ENCODE measurements at places on chromosomes 3 and 15.
A peak's percentile ranks its signal among the peaks of the same experiment; 100 is the strongest.

- no peak for DNase-seq
Observed at GRCh38 chr15:80669663-80670273, 25.3 kb upstream of the ABHD17C start.

- no peak for DNase-seq
Observed at GRCh38 chr3:108569336-108569735, 19.9 kb downstream of the CIP2A start.

DNA sequence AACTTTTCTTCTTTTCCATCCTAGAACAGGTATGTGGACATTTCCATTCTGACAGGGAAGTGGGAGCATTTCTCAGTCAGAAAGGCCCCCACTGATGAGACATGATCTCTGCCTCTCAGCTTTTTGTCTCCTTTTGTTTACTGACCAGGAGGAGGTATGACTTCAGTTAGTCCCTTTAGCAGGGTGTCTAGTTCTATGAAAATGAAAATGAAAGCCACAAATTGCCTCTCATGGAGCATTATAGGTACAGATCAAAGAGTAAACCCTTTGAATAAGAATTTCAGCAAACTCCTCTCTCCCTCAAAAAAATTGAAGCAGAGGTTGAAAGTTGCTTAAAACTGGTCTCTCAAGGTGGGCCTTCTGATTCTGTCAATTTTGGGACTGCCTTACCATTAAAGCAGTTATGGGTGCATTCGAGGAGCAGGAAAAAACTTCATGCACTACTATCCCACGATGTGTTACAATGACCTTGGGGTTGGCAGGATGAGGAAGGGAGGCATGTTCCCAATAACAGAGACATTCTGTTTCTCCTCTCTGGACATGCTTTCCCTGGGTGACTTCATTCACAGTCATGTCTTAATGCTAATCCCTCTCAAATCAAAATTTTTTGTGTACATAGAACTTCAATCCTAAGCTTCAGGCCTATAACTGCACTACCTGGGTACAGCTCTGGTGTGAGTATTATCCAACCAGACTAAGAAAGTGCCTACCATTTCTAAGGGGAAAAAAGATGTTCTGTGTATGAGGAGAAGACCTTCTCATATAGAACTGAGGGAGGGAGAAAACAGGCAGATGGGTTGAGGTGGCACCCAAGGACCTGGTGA lies 50.6 kb upstream of the TBC1D23 start:
- no peak for DNase-seq

- DNase-seq: no peak
Observed at GRCh38 chr3:64319391-64319790, 94.1 kb upstream of the PRICKLE2 start.

DNA sequence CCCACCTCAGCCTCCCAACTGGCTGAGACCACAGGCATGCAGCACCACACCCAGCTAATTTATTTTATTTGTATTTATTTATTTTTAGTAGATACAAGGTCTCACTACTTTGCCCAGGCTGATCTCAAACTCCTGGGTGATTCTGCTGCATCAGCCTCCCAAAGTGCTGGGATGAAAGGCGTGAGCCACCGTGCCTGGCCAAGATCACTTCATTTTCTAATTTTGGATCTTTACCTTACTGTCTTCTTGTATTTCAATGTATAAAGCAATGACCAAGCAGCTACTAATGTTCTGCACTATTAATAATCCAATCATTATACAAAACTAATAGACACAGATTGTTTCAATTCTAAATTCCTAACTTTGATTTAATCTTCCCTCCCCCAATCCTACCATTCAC lies 56.2 kb downstream of the LRRFIP2 start:
- DNase-seq: no peak

- DNase-seq: no peak
Observed at GRCh38 chr3:187197335-187197649, at the start of gene RTP1. RTP1 (plus strand) TSS chr3:187197486; CDS start chr3:187197516, 30 bp downstream.

DNA sequence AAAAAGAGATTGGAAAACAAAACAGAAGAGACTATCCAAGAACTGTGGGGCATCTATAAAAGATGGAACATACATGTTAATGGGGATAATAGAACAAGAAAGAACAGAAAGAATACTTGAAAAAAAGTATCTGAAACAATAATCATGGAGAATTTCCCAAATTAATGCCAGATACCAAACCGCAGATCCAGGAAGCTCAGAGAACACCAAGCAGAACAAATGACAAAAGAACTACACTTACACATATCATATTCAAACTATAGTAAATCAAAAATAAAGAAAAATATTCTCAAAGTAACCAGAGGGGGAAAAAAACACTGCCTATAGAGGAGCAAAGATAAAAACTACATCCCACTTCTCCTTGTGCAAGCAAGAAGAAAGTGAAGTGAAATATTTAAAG lies 40.0 kb downstream of the CLASP2 start:
- no peak for DNase-seq

- no peak for DNase-seq
Observed at GRCh38 chr3:181726351-181727330, 14.9 kb downstream of the SOX2 start.

- no peak for DNase-seq
Observed at GRCh38 chr3:118805007-118805406, 229.6 kb downstream of the IGSF11 start.

- DNase-seq: no peak
Observed at GRCh38 chr15:43808960-43809678, 8.7 kb downstream of the HYPK start.

DNA sequence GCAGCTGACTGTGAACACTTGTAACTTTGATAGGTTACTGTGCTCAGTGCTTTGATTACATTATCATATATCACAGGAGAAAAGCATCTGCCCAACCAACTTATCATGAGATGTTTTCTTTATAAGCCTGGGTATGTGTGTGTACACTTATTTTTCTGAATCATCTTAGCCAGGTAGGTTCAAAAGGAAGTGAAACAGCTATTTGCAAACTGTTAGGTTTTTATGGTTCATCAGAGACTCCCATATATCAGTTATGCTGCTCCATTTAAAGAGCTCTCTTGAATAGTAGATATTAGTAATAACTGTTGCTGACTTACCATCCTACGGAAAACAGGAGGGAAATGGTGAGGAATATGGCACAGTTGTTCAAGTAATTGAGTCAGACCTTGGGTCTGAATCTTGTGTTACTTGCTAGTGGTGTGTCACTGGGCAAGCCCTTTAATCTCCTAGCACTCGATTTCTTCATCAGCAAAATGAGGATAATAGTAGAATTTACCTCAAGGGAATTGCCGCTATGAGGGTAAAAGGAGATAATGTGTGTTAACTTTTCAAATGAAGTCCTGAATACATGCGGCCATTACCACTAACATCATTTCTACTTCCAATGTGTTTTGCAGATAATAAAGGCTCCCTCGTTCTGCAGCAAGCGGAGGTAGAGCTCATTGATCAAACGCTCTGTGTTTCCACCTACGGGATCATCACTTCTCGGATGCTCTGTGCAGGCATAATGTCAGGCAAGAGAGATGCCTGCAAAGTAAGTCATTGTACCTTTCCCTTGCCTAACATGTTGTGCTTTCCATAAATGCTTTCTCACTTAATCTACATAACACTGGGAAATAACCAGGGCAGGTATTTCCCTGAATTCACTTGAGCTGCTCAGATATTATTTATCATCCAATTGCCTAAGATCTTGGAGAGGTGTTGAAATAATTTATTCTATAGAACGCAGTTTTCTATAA lies 7.8 kb upstream of the C3orf52 start:
- no peak for DNase-seq

GRCh38 chr3:188727052-188727451 lies 444.7 kb upstream of the TPRG1 start:
- DNase-seq: no peak

- DNase-seq: no peak
Observed at GRCh38 chr3:66242788-66243464, 22.1 kb downstream of the SLC25A26 start.

DNA sequence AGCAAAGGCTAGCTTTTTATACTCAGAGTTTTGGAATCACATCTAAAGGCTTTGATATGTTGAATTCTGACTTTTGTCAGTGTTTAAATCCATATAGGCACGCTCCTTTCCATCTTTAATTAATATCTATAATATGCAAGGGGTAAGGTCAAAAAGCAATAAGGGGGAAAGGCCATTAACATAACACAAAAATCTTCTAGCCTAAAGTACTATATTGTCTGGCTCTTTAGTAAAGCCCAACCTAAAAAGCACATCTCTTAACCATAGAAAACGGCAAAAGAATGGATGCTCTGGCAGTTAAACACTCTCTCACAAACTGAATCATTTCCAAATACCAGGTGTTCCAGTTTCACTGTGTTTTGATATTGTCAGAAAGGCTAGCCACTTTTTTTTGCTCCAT lies 76.4 kb downstream of the EFL1 start:
- DNase-seq: no peak

- DNase-seq: no peak
Observed at GRCh38 chr3:146884296-146884695, 279.1 kb upstream of the PLSCR5 start.

- no peak for DNase-seq
Observed at GRCh38 chr3:90011131-90011530, 903.7 kb downstream of the EPHA3 start.

DNA sequence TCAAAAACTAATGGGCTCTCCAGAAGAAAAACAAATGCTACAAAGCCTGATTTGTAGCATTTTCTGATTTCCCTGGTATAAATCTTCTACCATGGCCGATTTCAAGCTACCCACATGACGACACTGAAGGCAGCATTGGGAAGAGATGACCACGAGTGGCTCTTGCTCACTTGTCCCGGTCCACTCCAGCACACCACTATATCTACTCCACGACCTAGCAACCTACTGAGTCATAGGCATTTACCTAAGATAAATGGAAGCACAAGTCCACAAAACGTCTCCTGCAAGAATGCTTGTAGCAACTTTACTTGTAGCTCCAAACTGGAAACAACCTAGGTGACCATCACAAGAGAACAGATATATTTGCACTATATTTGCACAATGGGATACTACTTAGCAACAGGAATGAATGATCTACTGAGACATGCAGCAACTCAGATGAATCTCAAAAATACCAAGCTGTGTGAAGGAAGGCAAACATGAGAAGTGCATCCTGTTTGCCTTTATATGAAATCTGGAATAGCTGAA lies 60.8 kb upstream of the HES1 start:
- no peak for DNase-seq

DNA sequence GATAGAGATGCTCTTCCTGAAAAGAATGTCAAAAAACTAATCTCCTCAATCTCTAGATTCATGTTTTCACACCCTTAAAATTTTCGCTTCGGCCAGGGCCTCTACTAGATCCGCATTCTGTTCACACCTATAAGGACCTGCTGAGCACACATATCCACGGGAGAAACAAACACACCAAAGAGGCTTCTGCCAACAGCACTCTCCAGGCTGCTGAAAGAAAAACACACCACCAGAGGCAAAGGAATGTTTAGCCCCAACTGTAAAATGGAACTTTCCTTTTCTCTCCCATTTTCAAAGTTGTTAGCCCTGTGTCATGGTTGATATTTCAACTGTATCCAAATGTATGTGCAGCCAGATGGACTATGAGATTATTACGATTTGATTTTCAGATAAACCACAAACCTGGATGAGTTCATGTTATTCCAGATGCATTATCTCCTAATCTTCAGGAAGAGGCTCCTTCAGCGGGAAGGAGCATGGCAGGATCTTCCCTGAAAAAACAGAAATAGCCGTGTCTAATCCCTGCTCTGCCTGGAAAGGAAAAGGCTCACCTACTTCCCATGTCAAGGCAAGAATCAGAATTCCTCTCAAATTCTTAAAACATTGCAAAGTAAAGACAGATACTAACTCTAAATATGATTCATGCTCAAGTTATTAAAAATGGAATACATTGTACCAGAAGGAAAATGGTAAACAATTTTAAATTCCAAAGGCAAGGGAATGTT lies 442.7 kb upstream of the NR2F2 start:
- no peak for DNase-seq

DNA sequence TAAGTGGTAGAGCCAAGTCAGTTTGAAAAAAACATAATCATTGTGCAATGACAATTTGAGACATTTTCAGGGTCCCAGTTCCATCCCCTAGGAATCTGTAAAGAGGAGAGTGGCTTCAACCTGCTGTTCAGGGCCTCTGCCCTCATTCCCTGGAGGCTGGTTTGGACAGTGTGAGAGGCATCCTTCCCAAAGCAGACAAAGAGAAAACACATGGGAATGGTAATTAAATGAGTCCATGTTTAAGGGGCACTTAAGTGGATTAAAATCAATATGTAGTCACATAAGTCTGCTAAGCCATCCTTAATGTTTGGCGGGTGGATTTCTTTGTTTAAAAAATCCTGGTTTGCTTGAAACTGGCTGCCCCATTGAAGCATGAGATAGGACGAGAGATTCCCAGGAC lies 146.3 kb upstream of the CTDSPL start:
- DNase-seq: no peak

- peak; percentile 31 for DNase-seq
Observed at GRCh38 chr15:49438962-49439631, 16.1 kb downstream of the FGF7 start.

DNA sequence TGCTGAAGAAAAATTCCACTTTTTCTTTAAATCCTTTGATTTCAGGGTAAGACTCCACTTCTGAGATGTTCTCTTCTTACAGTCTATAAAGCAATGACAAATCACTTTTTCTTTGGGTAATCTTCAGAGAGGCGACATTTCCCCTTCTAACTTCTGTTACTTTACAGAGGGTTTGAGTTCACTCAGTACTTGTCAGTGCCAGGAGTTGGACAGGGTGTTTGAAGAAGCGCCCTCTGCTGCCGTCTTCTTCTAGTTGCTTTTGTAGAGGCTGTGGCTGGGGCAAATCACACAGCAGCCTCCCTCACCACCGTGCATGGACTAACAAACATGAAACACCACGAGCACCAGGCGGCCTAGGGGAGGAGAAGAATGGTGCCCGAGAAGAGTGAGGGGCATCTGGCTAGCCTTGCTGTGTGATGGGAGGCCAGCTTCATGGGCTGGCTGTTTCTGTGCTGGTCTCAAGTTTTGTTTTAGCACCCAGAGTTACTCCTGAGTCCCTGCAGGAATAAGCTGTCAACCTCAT lies at the start of gene CD80:
TSS of gene CD80 (minus strand) at position 174 of the 523 bp plus-strand sequence. CDS start 1,886 bp downstream, outside the sequence.
- DNase-seq: peak; percentile 43
